ENCODE measurements at places on chromosomes 2 and 18. TPM values are rescaled to one million over a fixed set of nuclear protein-coding genes. Genes with fewer than 3 reads are reported as not detected.

The TCF23 gene
- total RNA-seq: not detected

GRCh38 chr18:54250846-54251261 is 18.5 kb upstream of the POLI start:
- DNase-seq: no peak

The RAB1A gene
- 79.3 TPM for total RNA-seq

- no peak for DNase-seq
Observed at GRCh38 chr2:20797096-20797495, 25.8 kb downstream of the LDAH start.

- no peak for DNase-seq
Observed at GRCh38 chr18:77784759-77785379, 535.2 kb downstream of the GALR1 start.

GRCh38 chr2:101500180-101500579 is 25.3 kb upstream of the RFX8 start:
- no peak for DNase-seq

The SLC40A1 gene
- 12.9 TPM for total RNA-seq

- no peak for DNase-seq
Observed at GRCh38 chr2:3756306-3756705, 52.9 kb downstream of the DCDC2C start.

The GPBAR1 gene
- total RNA-seq: 1.2 TPM

The NEU2 gene
- total RNA-seq: not detected

Data from CD4-positive, CD25-positive, alpha-beta regulatory T cell (primary cell).